ENCODE measurements at places on chromosomes 7 and 10. TPM values are rescaled to one million over a fixed set of nuclear protein-coding genes. Genes with fewer than 3 reads are reported as not detected.

DNA sequence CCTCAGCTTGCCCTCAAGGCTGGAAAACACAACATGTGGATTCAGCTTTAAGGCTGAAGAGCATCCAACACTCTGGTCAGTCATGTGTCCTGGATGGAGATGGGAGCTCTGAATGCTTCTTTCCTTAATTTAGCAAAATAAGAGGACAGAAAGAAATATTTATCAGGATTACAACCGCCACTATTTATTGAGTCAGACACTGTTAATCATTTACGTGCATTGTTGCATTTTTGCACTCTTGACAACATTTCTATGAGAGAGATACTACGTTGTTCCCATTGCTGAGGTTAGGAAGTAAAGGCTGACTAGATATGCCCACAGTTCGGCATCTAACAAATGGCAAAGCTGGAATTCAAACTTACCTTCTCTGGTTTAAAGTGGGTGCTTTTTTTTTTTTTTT, 101.8 kb upstream of the KMT2C start:
- DNase-seq: no peak

DNA sequence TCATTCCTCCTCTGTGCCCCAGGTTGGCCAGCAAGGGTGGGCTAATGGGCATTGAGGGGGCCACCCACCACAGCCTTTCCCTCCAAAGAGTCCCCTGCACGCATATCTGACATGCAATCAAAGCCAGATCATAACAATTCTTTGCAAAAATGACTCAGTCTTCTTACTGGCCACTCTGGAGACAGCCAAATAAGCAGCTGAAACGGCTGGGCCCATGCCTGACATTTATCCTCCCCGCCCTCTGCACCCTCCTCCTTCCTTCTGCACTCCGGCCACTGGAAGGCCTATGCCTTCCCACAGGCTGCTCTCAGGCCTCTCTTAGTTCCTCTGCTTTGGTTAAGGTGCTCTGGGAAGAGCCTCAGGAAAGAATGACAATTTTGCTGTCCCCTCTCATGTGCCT, 29.2 kb upstream of the NPFFR1 start:
- no peak for DNase-seq

The FFAR4 gene
- total RNA-seq: not detected

DNA sequence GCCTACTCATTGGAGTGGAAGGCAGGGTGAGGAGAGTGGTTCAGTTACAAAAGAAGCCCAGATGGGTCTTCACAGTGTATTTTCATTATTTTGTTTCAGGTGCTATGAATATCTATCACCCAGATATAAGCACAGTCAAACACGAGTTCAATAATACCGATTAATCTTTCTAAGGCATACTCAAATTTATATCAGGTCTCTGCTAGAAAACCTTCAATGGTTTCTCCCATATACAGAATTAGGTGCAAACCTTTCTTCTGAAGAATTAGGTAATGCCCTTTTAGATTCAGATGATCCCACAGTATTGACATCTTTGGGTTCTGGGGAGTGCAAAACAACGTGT, 14.7 kb upstream of the HPS1 start:
- no peak for DNase-seq

DNA sequence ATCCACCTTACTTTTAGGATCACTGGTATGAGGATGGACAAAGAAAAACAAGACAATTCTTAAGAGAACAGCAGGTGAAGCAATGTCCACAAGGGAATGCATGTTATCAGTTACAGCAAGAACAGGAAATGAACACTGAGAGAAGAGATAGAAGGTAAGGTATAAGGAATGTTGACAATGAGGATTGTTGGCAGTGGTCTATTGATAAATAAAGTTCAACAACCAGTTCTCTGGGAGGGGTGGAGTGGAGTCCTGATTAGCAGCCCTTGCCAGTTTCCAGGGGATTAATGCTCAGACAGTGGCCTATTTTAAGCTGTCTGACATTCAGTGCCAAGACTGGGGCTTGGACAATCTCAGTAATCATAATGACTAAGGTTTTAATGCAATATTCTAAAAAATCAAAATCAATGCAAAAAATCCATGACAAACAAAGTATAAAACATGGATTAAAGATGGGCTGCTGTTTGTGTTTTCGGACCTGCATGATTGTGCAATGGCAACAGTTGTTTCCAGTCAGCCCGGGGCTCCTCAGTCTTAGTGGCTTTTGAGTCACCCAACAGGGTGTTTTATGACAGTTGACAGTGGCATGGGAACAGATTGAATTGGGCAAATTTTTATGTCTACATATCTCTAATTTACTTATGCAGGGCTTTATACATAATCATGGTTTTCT, 13.8 kb upstream of the AKR1B1 start:
- no peak for DNase-seq

GRCh38 chr7:129825209-129825970, 127.4 kb downstream of the UBE2H start:
- DNase-seq: peak; percentile 85

DNA sequence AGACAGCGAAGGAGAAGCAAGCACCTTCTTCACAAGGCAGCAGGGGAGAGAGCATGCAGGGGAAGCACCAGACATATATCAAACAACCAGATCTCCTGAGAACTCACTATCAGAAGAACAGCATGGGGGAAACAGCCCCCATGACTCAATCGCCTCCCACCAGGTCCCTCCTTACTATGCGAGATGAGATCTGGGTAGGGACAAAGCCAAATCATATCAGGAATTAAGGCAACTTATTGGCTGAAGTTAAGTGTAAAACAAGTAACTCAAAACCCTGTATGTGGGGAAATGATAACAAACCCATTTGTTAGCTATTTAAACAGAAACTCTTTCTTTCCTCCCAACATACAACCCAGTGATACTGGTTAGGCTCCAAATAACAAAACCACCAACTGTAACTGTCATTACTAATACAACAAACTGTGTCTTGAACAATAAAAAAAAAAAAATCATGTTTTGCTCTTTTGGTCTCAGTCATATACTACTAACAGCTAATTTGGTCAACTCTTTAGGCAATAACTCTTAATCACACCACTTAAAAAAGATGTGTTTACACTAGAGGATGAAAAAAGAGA, 57.8 kb downstream of the MINDY3 start:
- no peak for DNase-seq

The CRHR2 gene
- 0.41 TPM for total RNA-seq

GRCh38 chr10:104424719-104425118, 71.1 kb downstream of the CFAP58 start:
- no peak for DNase-seq
